ENCODE measurements at places on chromosomes 13 and 19. TPM values are rescaled to one million over a fixed set of nuclear protein-coding genes. Genes with fewer than 3 reads are reported as not detected.

GRCh38 chr19:54478677-54479266 is 5.7 kb upstream of the CDC42EP5 start:
- DNase-seq, result no peak

The C19orf18 gene
- total RNA-seq, result 4.0 TPM

The ZNF737 gene
- total RNA-seq, result 60.2 TPM

The MCF2L gene
- total RNA-seq, result 163 TPM

The ZNF865 gene
- total RNA-seq, result 8.6 TPM
